ENCODE measurements at places on chromosomes 16 and 17. TPM values are rescaled to one million over a fixed set of nuclear protein-coding genes. Genes with fewer than 3 reads are reported as not detected.

ABI3 gene
- total RNA-seq = 0.31 TPM

DNA sequence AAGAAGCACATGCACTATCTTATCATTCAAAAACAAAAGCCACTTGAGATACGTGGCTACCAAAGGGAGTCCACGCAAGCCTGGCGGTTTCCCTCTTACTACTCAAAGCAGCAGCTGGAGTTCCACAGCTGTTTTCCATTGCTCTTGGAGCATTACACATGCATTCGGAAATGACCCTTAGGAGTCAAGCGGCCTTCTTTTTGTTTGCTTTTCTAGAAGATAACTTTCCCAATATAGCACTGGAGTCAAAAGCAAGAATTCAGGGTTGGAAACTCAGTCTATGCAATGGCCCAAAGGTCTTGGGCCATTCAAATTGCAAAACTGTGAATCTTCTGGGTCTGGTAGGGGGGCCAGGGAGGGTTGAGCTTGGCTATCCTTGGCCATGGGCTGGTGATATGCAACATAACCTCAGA lies 97.8 kb upstream of the MAF start:
- DNase-seq = no peak

GRCh38 chr17:57714665-57715180 lies 30.4 kb downstream of the CCDC182 start:
- DNase-seq = no peak

DNA sequence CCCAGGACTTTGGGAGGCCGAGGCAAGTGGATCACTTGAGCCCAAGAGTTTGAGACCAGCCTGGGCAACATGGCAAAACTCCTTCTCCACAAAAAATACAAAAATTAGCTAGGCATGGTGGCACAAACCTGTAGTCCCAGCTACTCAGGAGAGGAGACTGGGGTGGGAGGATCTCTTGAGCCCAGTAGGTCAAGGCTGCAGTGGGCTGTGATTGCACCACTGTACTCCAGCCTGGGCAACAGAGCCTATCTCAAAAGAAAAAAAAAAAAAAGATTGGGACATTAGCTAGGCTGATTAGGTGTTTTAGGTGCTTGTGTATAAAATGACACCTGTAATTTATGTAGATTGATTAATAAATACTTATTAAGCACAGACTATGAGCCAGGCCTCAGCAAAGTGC lies 10.1 kb downstream of the GFOD2 start:
- no peak for DNase-seq

DNA sequence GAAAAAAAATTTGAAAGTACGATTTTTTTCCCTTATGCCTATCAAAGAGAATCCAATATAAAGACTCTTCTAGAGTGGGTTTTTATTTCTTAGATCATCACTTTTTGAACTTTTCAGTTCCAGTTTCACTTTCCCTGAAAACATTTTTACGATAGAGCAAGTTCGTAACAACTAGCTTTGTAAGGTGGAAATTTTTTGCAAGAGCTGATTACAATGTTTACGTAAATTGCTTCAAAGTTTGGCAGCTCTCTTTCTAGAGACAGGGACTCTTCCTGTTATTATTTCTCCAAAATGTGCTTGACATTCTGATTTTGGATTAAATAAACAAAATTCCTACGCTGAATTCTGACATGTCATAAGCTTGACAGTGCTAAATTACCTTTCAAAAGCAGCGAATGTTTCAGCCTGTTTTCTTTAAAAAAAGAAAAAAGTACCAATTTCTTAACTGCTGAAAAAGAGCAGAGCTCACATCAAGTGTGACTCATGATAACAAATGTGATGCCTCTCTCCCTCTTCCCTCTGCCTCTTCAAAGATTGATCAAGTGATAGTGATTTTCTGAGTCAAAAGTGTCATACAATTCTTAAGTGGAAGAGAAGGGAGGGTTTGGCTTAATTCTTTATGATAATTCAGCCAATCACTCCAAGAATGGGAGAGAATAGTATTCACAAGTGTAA lies 175.2 kb downstream of the KCNJ2 start:
- DNase-seq = no peak
